Large intestine (tissue), 12 donors: ENCODE measurements at places on chromosomes 7 and 10. TPM values are rescaled to one million over a fixed set of nuclear protein-coding genes. Genes with fewer than 3 reads are reported as not detected.

Gene DYNC1I1
- 1.2 TPM for polyA plus RNA-seq

DNA sequence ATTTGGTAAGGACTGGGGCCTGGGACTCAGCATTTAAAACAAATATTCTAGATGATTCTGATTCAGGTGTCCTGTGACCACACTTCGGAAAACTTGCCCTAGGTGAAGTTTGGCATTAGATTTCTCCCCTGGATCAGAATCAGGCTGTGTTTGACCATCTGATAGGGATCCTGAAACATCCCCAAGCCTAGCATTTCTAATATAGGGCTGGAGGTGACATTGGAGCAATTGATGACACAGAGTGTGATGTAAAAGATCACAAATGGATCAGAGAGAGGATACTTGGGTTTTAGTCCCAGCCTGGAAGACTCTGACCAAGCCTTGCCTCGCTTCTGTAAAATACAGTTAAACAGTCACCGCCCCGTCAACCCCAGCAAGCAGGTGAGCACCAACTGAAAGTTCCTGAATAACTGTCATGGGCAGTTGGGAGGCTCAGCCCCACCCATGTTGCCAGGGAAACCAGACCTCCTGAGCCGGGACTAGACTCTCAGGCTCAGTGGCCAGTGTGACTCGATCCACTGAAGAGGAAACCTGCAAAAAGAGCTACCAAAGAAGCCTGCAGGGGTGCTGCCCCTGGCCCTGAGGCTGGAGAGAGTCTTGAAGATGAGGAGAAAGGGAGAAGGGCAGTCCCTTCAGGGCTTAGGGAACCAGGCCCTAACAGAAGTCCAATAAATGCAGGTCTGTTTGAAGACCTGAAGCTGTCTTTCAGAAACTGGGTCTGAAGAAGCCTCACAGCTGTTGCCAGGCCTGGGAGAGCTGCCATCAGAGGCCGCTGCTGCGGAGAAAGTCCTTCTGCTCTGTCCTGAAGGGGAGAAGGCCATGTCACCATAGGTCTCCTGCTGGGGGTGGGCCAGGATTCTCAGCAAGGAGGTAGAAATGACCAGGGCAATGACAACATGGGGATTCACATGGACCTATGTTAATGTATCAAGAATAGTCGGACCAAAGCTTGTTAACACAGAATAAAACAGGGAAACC lies 126.1 kb upstream of the KCNMA1 start:
- DNase-seq, result no peak

GRCh38 chr10:127278001-127278400 lies 81.6 kb upstream of the INSYN2A start:
- DNase-seq, result no peak

Gene HNRNPF
- 251 TPM for polyA plus RNA-seq
